ENCODE measurements at places on chromosomes 6 and 20.

DNA sequence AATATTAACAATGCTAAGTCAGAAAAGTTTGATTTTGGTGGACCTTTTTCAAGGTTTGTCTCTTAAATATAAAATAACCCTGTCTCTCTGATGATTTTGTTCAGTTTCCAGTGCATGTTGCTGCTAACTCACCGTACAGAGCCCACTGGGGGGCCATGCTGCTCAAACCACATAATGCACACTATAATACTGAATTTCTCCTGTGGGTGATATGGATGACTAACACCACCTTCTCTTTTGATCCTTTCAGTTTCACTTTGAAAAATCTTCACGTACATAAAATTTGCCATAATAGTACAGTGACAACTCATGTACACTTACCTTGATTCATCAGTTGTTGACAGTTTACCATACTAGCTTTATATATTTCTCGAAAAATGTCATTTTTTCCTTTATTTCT, 506.6 kb upstream of the MAN1A1 start:
- no peak for DNase-seq

GRCh38 chr6:34928220-34928619, 39.2 kb downstream of the ANKS1A start:
- DNase-seq = no peak

- no peak for DNase-seq
Measured at GRCh38 chr6:98900706-98901105, 47.0 kb downstream of the FBXL4 start.

GRCh38 chr6:139254196-139254595, 37.6 kb downstream of the TXLNB start:
- DNase-seq = no peak

DNA sequence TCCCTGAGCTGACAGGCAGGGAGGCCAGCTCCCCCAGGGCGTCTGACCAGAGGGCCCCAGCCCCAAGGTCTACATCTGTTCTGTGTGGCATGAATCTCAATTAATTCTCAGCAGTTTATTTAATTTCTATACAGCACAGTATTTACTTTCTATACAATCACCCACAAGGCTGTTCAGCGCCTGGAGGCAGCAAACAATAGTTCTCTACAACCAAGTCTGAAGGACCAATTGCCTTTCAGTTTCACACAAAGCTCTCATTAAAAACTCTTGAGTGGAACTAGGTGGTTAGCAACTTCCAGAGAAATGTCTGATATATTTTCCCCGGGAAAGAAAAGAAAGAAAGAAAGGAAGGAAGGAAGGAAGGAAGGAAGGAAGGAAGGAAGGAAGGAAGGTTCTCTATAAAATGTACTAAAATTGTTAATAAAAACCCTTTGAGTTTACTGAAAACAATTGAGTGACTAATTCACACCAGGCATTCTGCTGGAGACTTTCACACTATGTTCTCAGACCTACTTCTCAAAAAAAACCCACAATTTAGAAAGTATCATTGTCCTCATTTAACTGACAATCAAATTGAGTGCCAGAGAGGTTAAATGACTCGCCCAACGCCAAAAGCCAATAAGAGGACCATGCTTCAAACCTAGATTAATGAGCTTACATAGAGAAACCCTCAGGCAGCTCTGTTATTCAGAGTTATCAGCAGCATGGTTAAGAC, 62.5 kb downstream of the METTL24 start:
- no peak for DNase-seq

GRCh38 chr20:10504994-10505730, 70.1 kb downstream of the SLX4IP start:
- DNase-seq = peak; percentile 84

Measured in fibroblast of mammary gland (primary cell).